Body of pancreas (tissue), 4 donors: ENCODE measurements at places on chromosomes 2 and 18. TPM values are rescaled to one million over a fixed set of nuclear protein-coding genes. Genes with fewer than 3 reads are reported as not detected.

DNA sequence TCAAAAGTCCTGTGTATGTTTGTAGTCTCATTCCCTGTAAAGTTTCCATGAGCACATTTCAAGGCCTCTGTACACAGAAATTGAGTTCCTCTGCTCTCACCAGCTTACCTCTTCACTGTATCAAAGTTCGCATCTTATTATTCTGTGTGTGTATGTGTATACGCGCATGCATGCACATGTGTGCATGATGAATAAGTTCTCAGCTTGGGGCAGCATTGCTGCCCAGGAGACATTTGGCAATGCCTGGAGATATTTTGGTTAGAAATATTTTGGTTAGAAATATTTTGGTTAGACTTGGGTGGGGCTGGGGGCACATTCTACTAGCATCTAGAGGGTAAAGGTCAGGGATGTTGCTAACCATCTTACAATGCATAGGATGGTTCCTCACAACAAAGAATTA is 23.4 kb downstream of the TCF7L1 start:
- no peak for DNase-seq

GRCh38 chr2:172655091-172655837 is 80.4 kb upstream of the RAPGEF4 start:
- DNase-seq: no peak

- DNase-seq: no peak
Observed at GRCh38 chr2:67777010-67777409, 285.8 kb downstream of the C1D start.

- no peak for DNase-seq
Observed at GRCh38 chr2:64698668-64699444, 45.1 kb upstream of the SERTAD2 start.

- no peak for DNase-seq
Observed at GRCh38 chr2:96359866-96360265, 24.3 kb downstream of the NCAPH start.

DNA sequence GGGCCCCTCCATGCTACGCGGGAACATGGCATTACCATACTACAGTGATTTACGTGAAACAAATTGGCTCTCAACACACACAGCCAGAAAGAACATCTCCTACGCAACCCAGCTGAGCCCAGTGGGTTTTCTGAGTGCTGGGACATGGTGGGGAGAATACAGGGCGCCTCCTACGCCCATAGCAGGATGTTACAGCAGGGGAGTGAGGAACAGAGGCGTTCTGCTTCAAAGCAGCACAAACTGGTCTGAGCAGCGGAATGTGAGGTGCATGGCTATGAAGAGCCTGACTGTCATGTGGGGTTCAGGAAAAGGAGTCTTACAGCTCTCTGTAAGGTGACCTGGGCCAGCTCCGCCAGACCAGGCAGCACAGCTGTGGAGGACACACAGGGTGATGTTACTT is 108.6 kb upstream of the REV1 start:
- DNase-seq: no peak

DNA sequence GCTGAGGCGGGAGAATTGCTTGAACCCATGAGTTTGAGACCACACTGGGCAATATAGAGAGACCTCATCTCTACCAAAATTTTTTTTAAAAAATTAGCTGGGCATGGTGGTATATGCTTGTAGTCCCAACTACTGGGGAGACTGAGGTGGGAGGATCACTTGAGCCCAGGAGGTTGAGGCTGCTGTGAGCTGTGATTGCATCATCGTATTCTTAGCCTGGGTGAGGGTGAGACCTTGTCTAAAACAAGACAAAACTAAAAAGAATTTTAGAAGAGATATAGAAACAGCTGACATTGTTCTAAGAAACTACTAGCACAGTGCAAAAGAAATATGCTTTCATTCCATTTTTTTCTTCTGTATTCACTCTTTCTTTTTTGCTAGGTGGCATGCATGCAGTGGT is 298.4 kb downstream of the NYAP2 start:
- no peak for DNase-seq

DNA sequence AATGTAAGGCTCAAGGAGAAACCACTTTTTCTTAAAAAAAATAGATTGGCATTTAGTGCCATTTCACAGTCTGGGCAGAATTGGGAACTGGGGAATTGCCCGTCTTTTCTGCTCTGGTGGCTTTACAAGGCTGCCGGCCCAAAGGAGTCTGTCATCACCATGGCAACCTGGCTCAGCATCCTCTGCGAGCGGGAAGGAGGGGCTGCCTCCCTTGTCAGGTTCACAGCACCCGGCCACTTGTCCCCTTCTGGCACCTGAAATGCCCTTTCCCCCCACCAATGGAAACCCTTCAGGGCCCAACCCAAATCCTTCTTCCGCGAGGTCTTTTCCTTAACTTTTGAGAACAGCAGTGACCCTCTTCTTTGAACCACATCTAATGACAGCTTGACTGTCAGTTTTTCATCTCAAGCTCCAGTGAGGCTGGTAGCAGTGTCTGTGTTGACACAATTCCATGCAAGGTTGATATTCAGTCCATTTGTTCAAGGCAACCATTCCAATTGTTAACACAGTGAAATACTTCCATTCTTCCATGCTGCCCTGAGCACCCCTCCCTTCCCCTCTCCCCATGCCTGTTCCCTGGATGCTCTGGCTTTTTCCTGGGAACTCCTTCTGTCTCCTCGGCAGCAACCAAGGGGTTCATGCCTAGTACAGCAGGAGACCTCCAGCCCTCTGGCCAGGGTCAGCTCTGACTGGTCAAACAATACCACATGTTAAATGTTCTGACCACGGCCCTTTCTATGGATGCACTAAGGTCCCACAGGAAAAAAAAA is 79.6 kb downstream of the DNER start:
- DNase-seq: no peak

GRCh38 chr2:63846487-63846886 is 4.8 kb downstream of the UGP2 start:
- no peak for DNase-seq

- DNase-seq: no peak
Observed at GRCh38 chr2:158191076-158191895, 89.6 kb downstream of the UPP2 start.

- DNase-seq: no peak
Observed at GRCh38 chr18:52216109-52216508, 123.9 kb upstream of the DCC start.

- DNase-seq: no peak
Observed at GRCh38 chr2:220489121-220489520, 861.7 kb downstream of the SLC4A3 start.

- no peak for DNase-seq
Observed at GRCh38 chr18:58339890-58340289, 289.0 kb downstream of the ALPK2 start.

DNA sequence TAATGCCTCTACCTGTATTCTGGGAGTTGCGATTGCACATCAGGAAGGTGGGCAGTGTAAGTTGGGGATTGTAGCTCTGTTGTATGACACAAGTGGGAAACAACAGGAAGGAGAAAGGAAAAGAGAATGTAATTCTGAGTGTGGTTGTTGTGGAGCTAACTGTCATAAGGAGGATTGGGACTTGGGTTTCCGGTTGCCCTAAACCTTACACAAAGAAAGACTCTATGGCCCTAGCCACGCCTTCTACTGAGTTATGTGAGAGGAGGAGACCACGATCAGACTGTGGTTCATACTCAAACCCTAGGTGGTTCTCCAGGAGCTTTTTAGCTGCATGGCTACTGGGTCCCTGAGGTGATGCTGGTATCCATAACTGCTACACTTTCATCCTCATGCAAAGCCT is 86.5 kb downstream of the TANC1 start:
- DNase-seq: no peak

GRCh38 chr18:79859314-79859713 is 61.6 kb downstream of the KCNG2 start:
- DNase-seq: no peak

DNA sequence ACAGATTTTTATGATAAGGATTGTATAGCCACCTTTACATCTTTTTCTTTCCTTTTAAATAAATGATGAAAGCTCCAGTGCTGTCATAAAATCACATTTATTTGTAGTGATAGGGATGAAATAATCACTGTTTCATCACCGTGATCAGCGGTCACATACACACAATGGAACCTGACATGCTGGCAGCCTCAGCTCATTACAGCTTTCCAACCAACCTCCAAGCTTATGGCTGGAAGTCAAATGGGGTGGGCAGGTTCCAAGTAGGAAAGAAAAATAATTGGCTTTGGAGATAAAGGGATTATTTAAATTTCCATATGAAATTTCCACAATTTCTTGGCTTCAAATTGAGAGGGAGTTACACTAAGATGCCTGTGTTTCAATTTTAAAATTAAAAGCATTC is 251.3 kb downstream of the PLCL1 start:
- no peak for DNase-seq

DNA sequence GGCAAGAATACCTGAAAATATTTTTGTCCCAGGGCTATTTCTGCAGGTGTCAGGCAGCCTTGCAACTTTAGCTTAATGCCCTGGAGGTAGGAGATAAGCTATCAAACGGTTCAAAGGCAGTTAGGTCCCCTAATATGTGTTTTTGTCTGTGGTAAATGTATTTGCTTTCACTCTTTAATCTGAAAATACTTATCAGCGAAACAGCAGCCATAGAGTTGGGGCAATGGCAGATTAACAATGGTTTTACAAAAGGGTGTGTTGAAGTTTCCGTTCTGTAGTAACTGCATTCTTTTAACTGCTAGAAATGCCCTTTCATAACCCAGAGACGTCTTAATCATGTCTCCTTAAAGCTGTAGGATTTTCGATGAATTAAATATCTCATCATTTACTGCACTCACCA is 265.0 kb upstream of the TRIB2 start:
- DNase-seq: no peak

GRCh38 chr2:16270441-16270840 is 330.1 kb downstream of the MYCN start:
- DNase-seq: no peak

DNA sequence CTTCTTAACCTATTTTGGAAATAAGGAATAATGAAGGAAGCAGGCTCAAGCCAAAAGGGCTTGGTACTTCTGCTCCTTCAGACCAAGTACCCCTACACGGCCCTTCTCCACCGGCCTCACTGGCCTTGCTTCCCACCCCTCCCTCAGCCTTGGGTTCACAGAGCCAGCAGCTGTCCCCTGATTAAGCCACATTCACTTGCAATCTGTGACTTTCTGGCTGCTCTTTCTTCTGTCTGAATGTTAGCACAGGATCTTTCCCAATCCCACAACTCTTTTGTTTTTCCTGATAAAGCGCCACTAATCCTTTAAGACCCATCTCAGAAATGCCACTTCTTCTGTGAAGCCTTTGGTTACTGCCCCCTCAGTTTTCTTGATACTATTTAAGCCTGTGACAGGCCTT is 52.4 kb downstream of the REEP1 start:
- DNase-seq: no peak

DNA sequence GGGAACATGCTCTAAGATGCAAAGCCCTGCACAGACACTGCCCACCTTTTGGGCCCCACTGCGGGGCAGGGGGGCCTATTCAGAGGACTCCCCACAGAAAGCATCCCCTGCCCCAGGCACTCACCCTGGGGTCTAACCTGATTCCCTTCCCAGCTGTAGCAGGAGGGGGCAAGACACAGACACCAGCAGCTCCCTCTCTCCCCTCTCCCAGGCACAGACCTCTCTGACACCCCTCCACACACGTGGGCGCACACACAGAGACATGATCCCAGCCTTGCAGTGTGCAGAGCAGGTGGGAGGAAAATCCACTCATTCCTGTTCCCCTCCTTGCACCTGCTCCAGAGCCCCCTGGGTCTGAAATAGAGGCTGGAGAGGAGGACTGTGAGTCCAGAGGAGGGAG is 10.7 kb downstream of the TNS1 start:
- no peak for DNase-seq

DNA sequence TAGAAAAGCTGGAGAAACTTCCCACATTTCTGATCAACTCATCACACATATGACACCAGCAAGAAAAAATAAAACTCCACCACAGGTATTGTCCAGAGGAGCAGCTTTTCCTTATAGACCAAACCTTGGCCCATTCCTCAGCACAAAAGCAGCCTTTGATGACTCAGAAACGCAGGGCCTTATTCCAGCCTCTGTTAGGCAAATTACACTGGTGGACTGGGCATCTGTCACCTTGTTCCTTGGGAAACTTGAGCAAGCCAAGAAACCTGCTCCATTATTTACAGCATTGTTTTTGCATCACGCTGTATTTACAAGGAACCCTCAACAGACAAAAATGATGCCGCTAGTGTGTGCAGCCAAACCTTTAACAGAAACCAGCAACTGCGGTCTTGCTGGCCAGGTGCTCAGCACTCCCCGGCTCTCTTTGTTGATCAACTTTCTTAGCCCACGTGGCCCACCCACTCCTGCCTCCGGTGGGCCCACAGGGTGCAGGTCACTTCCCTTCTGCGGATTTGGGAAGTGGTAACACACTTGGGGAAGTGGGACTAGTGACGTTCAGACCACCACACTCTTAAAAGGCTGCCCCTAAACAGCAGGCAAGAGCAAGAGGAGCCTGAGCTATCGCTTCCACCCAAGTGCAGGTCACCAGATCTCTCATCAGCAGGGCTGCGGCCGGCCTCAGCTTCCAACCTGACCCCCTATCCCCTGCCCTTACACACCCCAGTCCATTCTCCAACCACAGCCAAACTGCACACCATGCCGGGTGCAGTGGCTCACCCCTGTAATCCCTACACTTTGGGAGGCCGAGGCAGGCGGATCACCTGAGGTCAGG is 1.5 kb downstream of the AP1S3 start:
- no peak for DNase-seq

- DNase-seq: no peak
Observed at GRCh38 chr2:197304556-197305011, 6.0 kb downstream of the ANKRD44 start.

DNA sequence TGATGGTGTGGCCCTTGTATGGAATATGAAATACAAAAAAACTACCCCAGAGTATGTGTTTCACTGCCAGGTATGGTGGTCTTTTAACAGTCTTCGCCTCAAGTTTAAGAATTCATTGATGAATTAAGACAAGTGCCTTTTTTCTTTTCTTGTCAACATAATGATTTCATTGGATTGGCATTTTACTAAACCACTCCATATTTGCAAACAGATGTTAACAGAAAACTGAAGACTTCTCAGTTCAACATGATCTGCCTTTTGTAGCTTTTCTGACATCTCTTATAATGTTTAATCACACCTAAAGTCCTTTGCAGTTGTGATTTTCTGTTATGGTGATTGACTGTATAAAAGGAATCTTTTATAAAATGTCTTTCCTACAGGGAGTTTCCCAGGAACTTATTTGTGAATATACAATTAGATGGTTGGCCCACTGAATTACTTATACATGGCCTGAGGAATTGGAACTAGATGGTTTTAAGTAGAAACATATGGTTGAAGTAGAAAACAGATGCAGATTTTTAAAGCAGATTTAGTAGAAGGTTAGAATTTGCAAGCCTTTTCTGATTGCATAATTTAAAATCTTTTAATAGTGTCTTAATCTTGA is 39.7 kb downstream of the DYNC1I2 start:
- DNase-seq: no peak

GRCh38 chr2:75497256-75497655 is 63.5 kb downstream of the EVA1A start:
- no peak for DNase-seq

GRCh38 chr2:74291218-74291544 is 52.0 kb downstream of the SLC4A5 start:
- DNase-seq: no peak

DNAH6 gene
- 2.6 TPM for total RNA-seq

ALPG gene
- total RNA-seq: not detected

PSMA8 gene
- not detected for total RNA-seq

G6PC2 gene
- 21.3 TPM for total RNA-seq

DPYSL5 gene
- not detected for total RNA-seq

OXER1 gene
- 6.9 TPM for total RNA-seq

HOXD9 gene
- total RNA-seq: 0.33 TPM

KCTD18 gene
- 42.3 TPM for total RNA-seq

PIEZO2 gene
- total RNA-seq: 40.7 TPM

INPP5D gene
- total RNA-seq: 0.99 TPM

CCDC141 gene
- 19.4 TPM for total RNA-seq
